ENCODE measurements at places on chromosomes 1 and 21.

DNA sequence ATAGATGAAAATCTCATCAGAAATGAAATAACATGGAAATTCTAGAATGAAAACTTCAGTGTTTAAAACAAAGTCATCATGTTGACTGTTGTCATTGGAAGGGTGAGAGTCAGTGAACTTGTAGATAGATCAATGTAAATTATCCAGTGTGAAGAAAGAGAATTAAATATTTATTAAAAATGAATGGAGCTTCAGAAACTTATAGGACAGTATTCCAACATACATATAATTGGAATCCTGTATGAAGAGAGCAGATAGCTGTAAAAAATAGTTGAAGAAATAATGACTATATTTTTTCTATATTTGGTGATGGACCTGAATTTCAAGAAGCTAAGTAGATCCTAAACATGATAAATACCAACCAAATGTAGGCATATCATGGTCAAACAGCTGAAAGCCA, 60.0 kb downstream of the MAN1A2 start:
- no peak for DNase-seq

GRCh38 chr1:203473781-203474305, 1.8 kb upstream of the PRELP start:
- DNase-seq: no peak

- DNase-seq: no peak
These were observed 76.9 kb downstream of the RAP1GAP start for GRCh38 chr1:21592086-21592865.

DNA sequence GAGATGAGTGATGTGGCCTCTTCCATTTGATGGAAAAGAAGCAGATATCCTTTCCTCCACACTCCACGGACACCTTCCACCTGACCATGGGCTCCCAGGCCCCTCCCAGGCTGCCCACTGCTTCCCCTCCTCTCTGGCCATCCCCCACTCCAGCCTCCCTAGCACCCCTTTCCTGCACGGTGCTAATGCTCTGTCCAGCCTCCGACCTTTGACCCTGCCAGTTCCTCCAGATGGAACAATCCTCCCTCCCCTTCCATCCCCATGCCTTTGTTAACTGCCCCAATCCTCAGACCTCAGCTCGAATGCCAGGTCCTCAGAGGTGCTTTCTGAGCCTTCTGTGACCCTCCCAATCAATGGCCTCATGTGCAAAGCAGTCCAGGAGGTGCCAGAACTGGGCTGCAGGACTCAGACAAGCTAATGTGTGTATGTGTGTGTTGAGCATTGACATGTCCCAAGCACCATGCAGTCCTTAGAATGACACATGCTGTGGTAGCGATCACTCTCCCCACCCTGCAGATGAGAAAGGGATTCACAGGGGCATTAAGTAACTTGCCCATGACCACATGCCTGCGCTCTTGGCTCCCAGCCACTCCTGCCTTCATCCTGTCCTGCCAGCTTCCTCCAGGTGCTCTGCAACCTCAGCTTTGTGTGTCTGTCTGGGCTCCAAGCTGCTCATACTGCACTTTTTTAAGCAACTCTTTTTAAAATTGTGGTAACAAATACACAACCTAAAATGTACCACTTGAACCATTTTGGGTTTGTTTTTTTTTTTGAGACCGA, 63.5 kb upstream of the EDN2 start:
- no peak for DNase-seq

DNA sequence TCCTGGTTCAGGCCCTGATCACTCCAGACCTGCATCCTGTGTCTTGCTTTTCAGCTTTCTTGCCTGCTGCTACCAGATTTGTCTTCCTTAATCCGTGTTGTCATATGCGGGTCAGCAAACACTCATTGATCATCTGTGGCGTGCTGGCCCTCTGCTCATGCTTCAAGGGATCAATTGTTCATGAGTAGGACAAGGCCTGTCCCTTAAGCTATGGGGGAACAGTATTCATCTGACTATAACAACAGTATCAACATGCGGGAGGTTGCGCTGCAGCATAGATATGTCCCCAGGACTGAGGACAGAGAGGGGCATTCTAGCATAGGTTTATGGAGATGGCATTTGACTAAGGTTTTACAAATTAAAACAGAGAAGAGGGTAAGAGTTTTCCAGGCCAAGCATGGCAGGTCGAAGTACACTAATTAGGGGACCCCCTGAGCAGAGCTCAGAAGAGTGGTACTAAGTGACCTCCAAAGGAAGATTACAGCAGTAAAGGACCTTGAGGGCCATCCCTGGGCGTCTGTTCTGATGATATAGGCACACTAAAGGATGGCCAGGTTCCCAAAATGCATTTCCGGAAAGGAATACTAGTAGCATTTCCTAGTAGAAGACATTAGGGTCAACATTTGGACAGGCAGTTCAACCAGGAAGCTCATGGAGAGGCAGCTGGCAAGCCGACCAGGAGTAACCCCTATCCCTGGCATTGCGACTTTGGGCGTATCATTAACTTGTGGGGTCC, 811 bp upstream of the ZNF672 start:
- DNase-seq: no peak

DNA sequence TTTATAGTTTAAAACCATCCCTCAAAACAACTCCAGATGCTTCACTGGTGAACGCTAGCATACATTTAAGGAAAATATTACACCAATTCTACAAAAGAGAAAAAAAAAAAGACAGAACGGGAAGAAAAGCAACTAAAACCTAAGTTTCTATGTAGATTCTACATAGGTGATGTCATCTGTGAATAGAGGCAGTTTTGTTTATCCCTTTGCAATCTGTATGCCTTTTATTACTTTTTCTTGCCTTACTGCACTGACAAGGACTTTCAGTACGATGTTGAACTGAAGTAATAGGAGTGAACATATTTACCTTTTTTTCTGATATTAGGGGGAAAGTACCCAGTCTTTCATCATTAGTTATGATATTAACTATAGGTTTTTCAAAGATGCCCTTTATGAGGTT, 101.7 kb upstream of the HAO2 start:
- DNase-seq: no peak

DNA sequence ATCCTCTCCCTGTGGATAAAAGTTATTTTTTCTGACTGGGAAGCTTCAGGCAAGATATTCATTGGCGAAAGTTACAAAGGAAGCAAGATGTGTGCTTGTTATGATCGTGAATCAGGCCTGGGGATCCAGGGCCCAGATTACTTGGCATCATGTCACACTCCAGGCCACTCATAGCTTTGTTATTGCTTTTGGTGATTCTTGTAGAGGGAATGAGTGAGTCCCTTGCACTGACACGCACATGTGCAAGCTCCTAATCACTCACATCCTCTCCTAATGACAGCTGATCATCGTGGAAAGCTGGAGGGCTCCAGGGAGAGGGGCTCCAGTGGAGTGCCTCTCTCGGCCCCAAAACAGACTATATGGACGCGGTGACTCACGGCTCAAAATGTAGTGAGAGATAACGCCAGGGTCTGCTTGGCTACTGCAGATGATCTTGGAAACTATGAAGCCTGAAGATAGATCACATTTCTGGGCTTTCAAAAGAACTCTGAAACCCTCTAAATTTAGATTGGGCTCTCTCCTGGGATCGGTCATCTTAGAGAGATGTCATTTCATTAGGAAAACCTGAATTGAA, 481.1 kb upstream of the USP24 start:
- DNase-seq: no peak

DNA sequence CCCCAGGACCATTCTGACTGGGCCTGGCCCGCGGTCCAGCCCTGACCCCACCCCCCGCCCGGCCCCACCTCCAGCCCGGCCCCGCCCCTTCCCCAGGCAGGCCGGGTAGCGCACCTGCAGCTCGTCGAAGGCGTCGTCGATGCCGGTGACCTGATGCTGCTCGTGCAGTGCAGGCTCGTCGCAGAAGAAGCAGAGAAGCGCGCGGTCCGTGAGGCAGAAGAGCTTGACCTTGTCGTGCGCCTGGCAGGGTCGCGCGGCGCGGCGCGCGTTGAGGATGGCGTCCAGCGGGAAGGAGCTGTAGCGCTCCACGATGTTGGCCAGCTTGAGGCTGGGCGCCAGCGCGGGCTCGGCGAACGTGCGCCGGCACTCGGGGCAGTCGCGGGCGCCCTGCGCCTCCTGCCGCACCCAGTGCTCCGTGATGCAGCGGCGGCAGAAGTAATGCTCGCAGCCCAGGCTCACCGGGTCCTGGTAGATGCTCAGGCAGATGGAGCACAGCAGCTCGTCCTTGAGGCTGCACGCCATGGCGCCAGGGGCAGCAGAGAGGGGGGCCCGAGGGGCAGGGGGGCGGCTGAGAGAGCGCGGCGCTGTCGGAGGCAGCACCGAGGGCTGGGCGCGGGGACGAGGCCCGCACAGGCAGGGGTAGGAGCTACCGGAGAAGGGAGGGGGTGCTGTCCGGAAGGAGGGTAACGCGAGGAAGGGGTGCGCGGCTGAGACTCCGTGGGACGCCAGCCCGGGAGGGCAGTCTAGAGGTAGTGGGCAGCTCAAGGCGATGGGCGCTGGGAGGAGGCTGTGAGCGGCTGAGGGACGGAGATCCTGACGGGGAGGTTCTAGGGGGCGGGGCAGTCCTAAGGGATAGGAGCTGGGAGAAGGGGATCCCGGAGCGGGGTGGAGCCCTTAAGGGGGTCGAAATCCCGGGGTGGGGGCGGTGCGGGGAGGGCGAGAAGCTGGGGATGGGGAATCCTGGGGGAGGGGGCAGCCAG, 642 bp downstream of the TRIM62 start:
- no peak for DNase-seq

DNA sequence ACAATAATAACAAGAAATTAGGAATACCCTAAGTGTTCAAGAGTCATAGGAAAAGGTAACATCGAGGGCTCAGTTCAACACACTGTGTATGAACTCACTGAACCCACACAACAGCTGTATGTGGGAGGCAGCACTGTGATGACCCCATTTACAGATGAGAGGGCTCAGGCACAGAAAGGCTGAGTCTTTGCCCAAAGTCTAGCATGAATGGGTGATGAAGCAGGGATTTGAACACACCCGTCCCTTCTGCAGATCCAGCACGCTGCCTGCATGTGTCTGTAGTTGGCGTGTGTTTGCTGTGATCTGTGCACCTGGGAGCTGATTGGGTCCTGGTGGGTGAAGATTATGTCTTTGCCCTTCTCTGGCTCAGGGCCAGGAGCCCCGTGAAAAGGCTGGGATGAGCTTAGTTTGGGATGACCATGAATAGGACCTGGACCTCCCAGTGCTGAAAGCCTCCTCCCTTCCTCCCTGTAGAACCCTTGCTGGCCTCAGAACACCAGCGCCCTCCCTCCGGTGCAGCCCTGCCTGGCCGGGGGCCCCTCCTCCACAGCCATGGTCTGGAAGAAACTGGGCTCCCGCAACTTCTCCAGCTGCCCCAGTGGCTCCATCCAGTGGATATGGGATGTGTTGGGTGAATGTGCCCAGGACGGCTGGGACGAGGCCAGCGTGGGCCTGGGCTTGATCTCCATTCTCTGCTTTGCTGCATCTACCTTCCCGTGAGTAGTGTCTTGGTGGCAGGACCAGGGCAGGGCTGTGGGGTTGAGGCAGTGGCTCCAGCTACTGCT, 5.2 kb downstream of the SLC66A1 start:
- DNase-seq: no peak

- DNase-seq: no peak
These were observed 44.6 kb downstream of the NIBAN1 start for GRCh38 chr1:184929711-184930202.

DNA sequence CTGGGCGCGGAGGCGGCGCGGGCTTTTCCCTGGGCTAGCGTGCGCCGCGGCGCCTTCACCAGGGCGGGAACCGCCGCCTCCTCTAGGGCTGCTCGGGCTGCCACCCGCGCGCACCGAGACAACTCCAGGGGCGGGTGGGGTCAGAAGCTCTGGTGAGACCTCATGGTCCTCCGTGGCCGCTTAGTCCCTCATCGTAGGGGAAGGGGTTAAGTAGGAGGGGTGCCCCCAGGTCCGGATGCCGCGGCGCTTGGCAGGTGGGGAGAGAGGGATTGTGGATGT, 559 bp downstream of the SERTAD4 start:
- no peak for DNase-seq

GRCh38 chr1:10429868-10430215, 391 bp upstream of the CENPS start:
- DNase-seq: peak; percentile 64

- no peak for DNase-seq
These were observed 879.9 kb downstream of the AMY1C start for GRCh38 chr1:104629589-104629988.

- no peak for DNase-seq
These were observed 74.1 kb downstream of the SERINC2 start for GRCh38 chr1:31487143-31487542.

- DNase-seq: no peak
These were observed 16.0 kb downstream of the DISC1 start for GRCh38 chr1:231642618-231643017.

- no peak for DNase-seq
These were observed 817.6 kb downstream of the KCNT2 start for GRCh38 chr1:195790514-195791168.

GRCh38 chr1:6967431-6968111, 182.3 kb downstream of the CAMTA1 start:
- DNase-seq: no peak

GRCh38 chr1:180208264-180208663, 21.8 kb upstream of the LHX4 start:
- DNase-seq: peak; percentile 40

DNA sequence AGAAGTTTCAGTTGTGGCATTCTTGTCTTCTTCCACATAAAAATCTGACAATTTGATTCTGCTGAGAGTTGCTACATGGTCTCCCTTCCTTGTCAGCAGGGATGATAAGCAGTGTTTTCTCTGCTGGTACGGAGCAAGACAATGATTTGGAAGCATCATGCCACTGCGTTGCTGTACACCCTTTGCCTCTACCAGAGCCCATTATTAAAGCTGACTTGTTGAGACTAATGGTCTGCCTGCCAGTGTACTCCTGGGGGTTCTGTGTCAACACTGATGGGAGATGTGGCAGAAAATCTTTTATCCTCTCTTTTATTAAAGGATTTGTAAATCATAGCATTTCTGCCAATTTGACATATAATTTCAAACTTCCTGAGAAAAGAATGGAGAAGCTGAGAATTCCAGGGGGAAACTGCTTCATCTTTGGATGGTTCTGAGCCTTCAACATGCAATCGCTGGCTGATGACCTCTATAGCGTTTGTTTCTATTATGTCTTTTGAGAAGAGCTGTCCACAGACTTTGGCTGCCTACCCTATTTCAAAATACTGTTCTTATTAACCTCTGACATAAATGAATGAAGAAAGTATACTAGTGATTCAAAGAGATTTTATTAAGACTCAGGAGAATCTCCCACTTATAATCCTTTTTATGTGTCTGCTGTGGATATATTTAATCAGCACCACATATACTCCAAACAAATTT, 47.9 kb upstream of the DYNLT5 start:
- no peak for DNase-seq

- DNase-seq: no peak
These were observed 142.9 kb downstream of the SLC45A1 start for GRCh38 chr1:8460784-8461183.
